ENCODE measurements at places on chromosomes 5 and 9.

GRCh38 chr5:84292788-84293653 is 91.7 kb downstream of the EDIL3 start:
- no peak for DNase-seq

GRCh38 chr5:135955525-135955924 is 742 bp upstream of the LECT2 start:
- DNase-seq = no peak

- DNase-seq = no peak
Observed at GRCh38 chr9:135908754-135909204, 1.4 kb upstream of the CAMSAP1 start.

DNA sequence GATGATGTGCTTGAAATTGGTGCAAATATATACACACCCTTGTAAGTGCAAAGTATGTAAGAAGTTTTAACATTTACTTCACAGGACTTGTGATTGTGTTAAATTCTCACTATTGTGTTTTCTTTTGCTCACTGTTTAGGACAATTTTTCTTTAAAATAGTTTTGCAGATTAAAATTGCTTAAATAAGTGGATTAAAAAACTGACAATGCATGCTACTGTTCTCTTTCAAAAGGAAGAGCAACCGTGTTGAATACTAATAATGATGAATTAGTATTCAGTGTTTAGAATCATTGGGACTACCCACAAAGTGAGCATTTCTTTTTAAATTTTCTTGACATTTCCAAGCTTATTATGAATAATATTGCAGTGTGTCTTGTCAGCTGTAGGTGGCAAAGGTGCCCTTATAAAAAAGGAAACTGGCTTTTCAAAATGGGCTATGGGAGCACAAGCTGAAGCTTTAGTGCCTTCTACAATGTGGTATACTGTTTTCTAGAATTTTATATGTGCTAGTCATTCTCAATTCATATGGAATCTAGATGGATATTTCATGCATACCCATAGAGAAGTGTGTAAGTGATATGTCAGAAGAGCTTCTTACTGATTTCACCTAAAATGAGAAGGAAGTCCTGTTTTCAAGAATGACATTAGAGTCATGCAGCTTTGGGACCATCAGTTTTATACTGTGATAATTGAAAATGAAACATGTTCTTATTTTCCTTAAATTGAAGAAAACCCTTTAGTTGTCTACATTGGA is 35.4 kb downstream of the SREK1 start:
- DNase-seq = no peak

- no peak for DNase-seq
Observed at GRCh38 chr9:133505186-133505830, 19.5 kb downstream of the MYMK start.

GRCh38 chr5:176619203-176619568 is 9.2 kb upstream of the GPRIN1 start:
- peak; percentile 99 for DNase-seq

DNA sequence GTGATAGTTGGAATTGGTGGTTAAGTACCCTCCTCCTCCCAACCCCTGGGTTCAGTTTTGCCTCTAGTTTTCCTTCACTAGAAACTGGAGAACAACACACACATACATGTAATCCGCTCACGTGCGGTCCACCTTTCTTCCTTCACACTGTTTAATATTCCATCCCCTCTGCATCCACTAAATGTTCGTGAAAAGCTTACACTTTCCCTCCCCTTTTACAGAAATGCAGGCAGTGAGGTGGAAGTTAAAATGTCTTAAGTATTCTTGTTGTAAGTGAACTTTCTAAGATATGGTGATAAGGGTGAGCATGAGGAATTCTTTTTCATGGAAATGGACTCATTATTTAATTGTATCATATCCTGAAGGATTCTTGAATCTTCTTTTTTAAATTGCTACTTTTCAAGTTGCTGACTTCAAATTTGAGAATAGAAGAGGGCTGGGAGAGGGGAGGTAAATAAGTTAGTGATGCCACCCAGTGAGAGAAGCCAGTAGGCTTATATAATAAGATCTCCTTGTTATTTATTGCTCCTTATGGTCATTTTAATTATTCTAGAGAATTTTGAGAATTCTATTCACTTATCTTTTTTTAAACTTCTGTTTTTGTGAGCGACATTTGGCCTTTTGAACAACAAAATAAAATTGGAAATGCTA is 90.2 kb downstream of the TLE4 start:
- DNase-seq = no peak

DNA sequence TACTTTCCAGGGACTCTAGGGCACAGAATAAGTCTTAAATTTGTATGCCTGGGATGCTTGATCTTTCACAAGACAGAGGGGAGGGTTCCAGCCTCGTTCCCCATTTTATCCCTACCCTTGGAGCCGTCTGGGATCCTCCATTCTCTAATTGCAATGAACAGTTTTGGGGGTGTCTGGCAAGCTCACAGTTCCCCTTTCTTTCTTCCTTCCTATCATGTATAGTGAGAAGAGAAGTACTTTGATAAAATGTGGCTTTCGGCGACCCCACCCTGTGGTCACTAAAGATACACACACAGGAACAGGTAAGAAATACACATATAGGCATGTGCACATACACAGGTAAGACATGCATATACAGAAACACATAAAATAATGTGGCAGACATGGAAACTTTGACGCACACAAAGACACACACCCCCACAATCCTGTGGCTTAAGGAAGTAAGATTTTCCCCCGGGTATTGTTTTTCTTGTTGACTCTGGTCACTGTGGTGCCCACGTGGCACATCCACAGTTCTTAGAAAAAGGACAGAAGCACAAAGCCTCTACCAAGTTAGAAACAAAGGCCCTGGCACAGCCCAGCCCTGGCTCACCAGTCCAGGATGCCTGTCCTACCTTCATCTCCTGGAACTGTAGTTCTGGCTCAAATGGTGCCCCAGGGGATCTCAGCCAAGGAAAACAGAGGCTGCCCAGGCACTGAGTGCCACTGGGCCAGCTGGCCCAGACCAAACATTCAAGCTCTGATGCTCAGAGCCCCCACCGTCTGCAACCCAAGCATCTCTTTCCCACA is 6.3 kb upstream of the SMU1 start:
- DNase-seq = no peak

DNA sequence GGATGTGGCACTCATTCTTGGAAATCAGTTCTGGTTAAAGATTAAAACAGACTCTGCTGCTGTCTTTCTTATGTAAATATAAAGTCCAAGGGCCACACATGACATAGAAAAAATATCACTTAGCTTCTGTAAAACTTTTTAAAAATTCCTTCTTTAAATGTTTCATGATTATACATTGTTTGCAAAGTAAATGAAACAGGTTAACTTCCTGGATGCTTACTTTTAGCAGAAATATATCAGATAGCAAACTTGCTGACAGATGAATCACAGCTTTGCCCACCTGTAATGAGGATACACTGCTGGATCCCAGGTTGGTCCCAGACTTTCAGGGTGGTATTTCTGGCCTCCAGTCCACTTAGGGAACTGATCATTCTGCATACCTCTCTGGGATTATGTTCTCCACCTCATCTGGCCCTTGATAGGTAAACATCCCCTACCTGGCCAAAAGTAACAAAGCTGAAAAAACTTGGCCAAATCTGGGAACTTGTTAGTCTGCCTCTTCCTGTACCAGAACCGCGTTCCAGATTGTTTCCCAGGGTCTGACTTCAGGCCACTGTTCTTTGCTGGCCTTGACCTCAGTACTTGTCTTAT is 340.5 kb downstream of the ADGRV1 start:
- no peak for DNase-seq

GRCh38 chr9:95004411-95005277 is 278.1 kb downstream of the AOPEP start:
- DNase-seq = peak; percentile 77

DNA sequence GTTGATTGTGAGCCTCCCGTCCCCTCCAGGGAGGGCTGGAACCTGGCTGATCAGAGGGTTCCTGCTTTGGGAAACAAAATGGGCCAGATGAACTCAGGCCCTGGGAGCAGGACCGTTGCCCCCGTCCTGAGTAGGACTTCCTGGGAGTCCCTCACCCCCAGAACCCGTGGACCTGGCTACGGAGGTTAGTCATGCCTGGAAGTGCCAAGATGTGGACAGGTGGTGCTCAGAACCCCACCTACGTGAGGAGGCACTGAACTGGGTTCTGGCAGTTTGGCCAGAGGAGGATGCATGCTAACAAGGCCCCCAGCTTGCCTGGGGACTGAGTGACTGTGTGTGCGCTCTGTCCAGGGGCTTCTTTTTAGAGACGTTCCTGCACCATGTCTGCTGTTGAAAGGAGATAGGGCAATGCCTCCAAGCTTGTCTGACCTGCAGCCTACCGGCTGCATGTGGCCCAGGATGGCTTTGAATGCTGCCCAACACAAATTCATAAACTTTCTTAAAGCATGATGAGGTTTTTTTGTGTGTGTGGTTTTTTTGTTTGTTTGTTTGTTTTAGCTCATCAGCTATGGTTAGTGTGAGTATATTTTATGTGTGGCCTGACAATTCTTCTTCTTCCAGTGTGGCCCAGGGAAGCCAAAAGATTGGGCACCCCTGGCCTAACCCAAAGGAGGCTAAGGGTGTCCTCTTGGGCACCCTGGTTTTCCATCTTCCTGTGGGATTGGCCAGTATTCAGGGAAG is 1.8 kb upstream of the DAB2IP start:
- no peak for DNase-seq

- DNase-seq = no peak
Observed at GRCh38 chr5:148641735-148642134, 12.6 kb downstream of the HTR4 start.

DNA sequence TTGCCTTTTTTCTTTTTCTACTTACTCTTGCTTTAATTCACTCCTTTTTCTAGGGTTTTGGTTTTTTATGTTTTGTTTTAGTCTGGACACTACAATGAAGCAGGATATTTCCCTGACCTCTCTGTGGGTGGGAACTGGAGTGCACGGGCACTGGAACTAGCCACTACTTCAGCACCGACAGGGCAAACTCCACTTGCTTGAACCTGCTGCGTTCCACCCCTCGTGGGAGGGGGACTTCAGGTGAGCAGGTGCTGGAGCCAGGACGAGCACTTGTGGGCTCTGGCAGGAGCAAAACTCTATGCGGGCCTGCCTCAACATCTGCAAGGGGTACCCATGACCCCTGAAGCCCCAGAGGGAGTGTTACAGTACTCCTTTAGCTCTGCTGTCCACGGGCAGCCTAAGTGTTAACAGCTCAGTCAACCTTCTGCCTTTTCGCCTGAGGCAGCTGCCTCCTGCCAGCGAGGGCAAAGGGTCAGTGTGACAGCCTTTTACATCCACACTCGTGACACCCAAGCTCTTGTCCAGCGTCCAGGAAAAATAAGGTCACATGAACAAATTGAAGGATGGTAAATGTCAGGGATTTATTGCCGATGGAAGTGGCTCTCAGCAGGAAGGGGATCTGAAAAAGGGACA is 144.1 kb upstream of the NFIL3 start:
- peak; percentile 0 for DNase-seq

- DNase-seq = no peak
Observed at GRCh38 chr5:174047472-174048099, 2.1 kb downstream of the NSG2 start.

GRCh38 chr5:15550502-15551112 is 50.6 kb downstream of the FBXL7 start:
- no peak for DNase-seq

DNA sequence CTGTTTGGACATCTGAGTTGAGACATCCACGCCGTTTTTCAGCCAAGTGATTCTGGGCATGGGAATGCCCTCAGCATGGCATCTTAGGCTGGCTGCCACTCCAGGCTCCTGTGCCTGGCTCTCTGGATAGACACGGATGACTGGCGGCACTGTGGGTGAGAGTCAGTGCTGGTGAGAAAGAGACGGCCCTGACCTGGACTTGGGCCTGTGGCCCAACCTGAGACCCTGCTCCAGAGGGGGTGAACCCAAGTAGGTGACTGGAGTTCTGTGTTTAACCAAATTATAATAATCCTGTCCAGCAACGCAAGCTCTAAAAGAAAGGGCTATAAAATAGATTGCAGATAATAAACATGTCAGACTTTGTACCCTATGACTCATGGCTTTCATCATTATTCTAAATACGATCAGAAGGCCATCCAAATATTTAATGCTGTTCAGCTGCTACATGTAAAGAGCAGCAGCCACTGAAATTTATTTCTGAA is 173.9 kb downstream of the HSPA4 start:
- no peak for DNase-seq

DNA sequence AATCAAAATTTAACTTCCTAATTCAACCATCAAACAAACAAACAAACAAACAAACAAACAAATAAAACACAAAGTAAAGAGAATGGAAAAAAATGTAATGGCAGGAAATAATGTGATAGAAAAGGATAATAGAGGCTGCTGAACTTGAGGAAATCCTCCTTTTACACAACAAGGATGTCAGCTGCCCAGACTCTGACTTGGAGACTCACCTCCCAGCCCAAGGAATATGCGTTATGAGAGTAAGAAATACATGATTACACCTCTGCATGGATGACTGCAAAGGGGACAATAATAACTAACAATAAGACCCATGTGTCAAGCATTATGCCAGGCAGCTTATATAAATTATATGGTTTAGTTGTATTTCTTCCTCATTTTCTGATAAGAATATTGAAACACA is 46.6 kb upstream of the JAK2 start:
- no peak for DNase-seq

GRCh38 chr5:58786711-58787303 is 203.9 kb downstream of the RAB3C start:
- no peak for DNase-seq

DNA sequence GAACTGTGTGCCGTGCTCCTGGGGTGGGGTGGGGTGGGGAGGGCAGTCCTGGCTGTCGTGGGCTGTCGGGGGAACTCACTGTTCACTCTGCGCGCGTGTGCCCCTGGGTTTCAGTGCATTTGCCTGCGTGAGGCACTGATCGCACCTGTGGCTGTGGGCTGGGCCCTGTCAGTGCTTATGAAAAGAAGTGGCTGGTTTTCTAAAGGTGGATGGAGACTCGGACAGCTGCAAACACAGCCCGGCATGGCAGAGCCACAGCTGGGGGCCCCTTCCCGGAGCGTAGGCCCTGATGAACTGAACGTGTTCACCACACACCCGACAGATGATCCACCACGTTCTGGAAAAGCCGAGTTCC is 42.7 kb downstream of the NKD2 start:
- DNase-seq = no peak

- DNase-seq = no peak
Observed at GRCh38 chr5:154311362-154311761, 120.8 kb downstream of the GALNT10 start.

DNA sequence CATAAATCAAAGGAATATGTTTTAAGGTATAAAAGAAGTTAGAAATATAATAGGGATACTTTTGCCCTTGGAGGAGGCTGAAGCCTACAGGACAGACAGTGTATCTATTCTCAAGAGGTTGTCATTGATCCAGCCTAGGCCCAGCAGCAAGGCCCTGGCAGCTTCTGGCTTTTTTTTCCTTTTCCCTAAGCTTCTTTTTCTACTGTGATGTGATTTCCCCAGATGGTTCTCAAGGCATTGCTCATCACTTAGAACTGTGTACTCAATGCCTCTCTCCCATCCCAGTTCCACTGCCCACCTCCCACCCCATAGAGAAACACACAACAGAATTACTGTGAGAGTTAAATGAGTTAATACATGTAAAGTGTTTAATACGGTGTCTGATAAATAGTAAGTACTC is 88.6 kb downstream of the SLC44A1 start:
- DNase-seq = no peak
